ENCODE measurements at places on chromosomes 12 and 14.

DNA sequence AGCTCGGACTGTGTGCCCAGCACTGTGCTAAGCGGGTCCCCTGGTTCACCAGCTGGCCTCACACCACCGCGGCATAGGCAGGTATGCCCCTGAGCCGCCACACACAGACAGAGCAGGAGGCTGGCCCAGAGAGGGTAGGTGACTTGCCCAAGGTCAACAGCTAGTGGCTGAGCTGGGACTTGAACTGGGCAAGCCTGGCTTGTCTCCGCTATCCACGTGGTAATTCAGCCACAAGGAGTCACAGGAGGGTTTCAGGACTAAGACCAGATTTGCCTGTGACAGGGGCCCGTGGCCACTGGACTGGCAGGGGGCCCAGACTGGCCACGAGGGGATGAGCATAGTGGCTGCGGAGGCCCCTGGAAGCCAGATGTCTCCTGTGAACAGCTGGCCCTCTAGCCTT, 47.7 kb downstream of the NCOR2 start:
- no peak for DNase-seq

DNA sequence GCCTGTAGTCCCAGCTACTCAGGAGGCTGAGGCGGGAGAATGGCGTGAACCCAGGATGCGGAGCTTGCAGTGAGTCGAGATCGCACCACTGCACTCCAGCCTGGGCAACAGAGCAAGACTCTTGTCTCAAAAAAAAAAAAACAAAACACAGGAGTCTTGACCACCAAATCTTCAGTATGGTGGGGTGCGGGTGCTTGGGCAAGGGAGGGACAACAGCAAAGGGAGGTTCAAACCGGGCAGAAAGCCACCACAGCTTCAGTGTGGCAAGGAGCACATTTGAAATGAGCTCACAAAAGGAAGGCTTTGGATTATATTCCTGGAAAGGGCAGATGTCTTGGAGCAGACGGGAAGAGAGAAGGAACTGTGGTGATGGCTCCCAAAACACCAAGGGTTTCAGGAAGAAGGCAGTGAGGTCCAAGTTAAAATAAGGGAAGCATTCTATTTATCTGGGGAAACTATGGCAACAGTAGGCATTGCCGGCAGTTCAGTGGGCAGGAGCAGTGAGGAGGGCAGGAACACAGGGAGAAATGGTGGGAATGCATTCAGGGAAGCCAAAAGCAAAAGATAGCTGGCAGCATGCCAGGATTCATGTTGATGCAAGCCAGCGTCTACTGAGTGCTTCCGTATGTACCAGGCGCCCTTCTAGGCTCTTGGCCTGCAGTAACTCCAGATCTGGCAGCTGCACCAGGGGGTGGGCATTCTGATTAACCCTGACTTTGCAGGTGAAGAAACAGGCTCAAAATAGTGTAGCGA, 51.0 kb upstream of the SRSF5 start:
- DNase-seq, result peak; percentile 85

DNA sequence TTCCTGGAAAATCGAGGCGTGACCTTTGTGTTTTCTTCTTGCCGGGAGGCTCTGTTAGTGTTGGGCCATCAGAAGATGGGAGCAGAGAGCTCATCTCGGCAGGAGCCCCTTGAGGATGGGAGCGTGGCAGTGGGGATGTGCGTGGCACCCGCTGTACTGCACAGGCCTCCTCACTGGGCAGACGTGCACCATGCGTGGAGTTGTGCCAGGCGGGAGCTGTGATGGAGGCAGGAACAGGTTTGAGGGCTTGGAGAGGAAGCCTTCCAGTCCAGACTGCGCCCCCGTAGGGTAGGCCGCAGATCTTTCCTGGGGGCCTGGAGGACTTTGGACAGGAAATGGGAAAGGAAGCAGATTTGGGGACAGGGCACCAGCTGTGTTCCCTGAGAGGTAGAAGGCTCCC, 197.5 kb downstream of the TSPAN9 start:
- no peak for DNase-seq

GRCh38 chr14:64891173-64891838, 11.6 kb upstream of the SPTB start:
- no peak for DNase-seq

DNA sequence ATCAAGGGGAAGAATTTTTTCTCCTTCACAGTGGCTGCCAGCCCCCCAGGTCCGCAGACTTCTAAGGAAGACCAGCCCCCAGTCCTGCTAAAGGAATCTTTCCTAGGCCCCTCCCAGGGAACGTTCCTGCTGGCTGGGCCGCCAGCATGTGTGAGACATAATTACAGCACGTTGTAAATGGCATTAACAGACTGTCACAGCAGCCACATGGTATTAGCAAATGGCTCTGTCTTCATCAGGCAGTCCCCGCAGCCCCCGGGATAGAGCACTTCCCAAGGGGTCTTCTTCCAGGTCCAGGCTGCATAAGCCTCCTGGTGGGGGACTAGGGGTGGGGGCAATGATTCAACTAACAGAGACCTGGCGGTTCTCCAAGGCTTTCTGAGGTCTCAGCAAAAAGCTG, 34.9 kb upstream of the FAM222A start:
- no peak for DNase-seq

DNA sequence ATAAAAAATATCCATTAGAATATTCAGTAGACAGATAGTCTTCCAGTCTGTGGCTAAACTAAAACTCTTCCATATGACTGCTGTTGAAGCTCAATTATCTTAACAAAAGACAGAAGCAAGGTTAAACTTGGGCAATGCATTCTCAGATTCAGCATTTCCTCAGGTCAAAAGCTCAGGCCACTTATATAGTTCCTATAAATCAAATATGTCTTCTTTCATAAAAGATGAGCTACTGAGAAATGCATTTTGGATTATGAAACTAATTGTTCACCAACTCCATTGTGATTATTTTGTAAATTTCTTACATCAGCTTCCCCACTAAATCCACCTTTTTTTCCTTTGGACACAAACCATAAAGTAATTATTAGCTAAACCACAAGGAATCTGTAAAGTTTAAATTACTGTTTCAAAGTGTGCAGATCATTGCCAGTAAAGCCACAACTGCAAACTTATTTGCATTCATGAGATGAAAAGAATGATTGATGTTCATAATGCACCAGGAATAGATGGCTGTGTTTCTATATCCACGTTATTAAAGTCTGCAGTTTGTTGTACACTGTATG, 224.4 kb downstream of the FBXL14 start:
- DNase-seq, result no peak

DNA sequence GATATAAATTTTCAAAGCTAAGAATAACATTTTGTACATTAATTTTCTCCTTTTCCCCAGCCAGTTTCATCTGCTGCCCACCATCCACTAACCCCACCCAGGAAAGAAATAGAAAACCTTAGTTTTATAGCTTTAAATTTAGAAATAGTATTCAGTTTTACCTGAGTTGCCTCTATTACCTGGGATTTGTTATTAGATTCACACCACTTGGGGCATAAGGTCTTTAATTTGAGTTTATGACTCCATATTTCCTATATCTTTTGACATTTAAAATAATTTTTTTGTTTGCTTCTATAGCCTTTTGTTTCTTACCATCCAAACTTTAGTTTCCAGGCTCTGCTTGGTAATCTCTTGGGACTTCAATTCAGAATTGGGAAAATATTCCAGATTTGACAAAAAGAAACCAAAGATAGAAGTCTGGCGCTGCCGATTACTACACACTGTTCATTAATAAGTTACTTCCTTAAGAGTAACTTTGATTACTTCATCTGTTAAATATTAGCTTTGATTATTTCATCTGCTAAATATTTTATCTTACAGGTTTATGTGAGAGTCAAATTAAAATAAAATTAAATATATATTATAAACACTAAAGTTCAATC, 485.5 kb upstream of the FOXG1 start:
- no peak for DNase-seq

DNA sequence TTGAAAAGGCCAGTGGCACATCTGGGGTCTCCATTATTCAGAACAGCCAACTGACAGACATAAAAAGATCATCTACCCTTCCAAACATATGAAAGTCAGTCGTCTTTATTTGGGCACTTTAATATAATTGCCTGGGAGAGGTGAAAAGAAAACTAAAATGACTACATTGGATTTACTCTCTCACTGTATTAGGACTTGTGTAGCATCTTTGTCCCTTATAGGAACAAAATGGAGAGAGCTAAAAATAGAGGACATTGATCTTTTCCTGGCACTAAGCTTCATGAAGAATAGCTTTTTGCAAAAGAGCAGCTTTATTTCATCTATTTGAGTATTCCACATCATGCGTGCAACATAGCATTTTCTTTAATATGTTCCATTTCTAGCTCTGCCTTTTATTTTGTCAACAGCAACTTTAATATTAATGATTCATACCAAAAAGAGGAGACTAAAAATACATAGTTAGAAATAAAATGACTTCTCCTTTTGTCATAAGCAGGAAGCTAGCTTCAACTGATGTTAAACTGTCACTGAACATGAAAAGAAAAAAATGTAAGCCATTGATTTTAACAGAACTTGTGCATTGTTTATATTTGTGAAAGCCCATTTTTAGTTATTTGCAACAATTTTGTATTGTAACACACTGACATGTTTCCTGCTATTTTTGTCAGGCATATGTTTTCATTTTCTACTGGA, 254.6 kb downstream of the SEC23A start:
- no peak for DNase-seq

- DNase-seq, result no peak
These were observed 163.2 kb downstream of the PAX9 start for GRCh38 chr14:36824854-36825253.

DNA sequence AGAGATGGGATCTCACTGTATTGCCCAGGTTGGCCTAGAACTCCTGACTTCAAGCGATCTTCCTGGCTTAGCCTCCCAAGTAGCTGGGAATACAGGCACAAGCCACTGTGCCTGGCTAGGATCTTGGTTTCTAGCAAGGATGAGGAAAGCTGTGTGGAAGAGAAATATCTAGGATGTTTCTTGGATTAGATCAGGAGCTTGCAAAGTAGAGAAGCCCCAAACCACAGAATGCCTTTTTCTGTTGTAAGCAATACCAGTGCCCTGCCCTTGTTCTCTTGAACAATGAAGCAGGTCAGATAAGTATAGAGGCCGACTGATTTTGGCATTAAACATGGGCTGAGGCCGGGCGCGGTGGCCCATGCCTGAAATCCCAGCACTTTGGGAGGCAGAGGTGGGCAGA, 44.3 kb upstream of the STRN3 start:
- DNase-seq, result no peak

DNA sequence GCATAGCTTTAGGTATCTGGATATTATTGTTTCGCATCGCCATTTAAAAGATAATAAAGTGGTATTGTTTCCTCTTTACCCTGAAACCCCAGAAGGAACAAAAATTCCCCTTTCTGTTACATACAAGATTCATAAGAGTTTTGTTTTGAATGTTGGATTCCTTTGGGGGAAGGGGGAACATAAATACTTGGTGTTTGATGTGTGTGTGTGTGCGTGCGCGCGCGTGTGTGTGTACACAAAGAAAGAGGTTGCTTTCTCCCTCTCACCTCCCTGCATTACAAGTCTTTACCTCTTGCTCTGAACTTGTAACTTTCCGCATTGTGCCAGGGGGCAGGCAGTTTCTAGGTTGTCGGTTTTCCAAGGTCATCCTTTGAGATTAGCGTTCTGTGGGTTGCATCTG, 76.4 kb downstream of the GPATCH2L start:
- DNase-seq, result no peak

DNA sequence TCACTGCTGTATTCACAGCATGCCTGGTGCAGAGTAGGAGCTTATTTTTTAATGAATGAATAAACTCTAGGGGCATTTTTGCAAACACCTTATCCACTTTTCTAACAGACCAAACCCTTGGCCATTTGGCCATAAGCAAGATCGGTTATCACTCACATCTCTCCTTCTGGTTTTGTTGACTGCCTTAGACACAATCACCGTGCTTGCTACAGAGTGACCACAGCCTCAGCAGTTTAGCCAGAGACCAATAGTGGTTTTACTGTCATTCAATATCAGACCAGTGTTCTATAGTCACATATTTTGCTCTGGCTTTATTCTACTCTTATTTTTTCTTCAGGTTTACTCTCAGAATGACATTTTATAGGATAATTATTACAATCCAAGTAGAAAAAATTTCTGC, 2.2 kb downstream of the KLRB1 start:
- no peak for DNase-seq

DNA sequence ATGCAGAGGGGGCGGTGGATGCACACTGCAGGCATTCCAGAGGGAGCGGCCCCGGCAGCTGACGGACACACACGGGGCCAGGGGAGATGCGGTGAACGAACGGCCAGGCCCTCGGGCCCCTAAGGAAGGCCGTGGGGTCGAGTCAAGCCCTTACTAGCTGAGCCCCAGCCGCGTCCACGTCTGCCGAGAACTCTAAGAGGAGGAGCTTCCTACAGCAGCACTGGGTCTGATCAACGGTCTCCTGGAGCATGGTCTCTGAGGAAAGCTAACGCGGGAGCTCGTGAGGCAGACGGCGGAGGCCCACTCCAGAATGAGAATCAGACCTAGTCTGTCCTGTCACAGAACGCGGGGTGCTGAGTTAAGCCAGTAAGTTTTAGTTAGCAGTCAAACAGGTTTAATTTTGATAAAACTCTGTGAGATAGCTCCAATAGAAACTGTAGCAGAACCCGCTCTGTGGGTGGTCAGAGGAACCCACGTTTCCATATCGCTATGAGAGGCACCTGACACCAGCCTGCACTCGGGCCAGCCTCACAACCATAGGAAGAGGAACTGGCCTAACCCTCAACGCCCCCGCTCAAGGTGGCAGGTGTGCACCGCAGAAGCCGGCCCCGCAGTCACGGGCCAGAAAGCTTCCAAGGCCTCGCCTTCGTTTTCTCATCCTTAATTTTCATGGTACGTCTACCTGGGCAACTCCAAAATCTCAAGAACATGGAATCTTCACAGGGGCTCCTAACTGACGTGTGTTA, 55.5 kb downstream of the CDC42BPB start:
- DNase-seq, result no peak

- DNase-seq, result no peak
These were observed 987.7 kb downstream of the GALC start for GRCh38 chr14:87005280-87005679.

GRCh38 chr12:24960222-24960855, 11.4 kb upstream of the BCAT1 start:
- DNase-seq, result peak; percentile 66

DNA sequence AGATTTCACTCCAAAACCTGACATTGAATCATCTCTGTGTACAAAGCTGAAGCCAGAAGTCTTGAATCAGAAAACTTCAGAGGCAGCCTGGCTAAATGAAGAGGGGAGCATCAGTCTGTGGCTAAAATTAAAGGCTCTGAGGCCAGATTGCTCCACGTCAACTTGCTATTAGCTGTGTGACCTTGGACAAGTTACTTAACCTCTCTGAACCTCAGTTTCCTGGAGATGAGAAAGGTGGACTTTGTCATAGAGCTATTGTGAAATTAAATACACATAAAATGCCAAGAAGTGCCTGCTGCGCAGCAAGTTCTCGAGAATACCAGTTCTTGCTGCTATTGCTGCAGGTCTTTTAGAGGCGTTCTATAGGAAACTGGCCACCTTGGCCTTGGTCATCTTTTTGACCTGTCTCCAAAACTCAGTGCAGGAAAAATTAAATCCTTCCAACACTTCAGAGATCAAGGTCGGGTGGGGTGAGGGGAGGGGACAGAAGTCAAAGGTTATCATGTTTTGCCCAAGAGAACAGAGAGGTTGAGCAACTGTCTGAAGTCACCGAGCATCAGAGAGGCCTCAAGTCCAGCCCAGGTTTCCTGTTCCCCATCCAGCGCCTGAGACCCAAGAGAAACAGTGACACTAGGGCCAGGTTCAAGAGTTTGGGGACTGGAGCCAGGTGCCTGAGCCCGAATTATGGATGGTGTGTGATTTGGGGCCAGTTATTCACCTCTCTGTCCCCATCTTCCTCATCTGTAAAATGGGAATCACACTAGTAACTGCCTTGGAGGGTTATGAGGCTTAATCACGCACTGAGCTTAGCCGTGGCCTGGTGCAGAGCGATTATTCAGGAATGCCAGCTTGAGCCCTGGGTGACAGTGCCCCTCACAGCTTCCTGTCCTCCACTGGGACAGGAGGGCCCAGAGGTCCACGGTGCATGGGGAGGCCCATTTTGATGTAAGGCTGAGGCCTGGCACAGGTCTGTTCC, 1.1 kb downstream of the SERPINA1 start:
- DNase-seq, result no peak

All from endothelial cell of umbilical vein (primary cell).